EL (cell line): ENCODE measurements at places on chromosomes 7 and 10.
A peak's percentile ranks its signal among the peaks of the same experiment; 100 is the strongest.

DNA sequence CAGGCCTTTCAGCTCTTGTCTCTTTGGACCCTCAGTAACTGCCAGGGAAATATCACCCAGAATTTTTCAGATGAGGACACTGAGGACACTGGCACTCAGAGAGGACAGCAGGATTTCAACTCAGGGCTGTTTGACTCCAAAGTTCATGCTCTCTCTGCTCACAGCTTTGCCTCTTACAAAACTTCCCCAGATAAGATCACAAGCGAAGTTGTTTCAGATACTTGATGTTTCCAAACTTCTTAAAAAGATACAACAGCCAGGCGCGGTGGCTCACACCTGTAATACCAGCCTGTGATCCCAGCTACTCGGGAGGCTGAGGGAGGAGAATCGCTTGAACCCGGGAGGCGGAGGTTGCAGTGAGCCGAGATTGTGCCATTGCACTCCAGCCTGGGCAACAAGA, 32.4 kb upstream of the ZRANB1 start:
- DNase-seq, result no peak

DNA sequence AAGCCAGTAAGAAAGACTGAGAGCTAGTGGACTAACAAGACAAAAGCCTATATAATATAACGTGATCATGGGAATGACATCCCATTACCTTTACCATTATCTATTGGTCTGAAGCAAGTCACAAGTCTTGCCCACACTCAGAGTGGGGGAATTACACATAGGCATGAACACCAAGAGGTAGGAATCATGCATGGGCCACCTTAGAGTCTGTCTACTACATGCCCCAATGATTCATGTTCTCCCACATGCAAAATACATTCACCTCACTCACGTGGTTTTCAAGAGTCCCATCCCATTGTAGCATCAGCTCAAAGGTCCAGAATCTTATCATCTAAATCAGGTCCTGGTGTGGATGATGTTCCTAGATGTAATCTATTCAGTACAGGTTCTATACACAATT, 29.4 kb downstream of the DNAJC9 start:
- no peak for DNase-seq

DNA sequence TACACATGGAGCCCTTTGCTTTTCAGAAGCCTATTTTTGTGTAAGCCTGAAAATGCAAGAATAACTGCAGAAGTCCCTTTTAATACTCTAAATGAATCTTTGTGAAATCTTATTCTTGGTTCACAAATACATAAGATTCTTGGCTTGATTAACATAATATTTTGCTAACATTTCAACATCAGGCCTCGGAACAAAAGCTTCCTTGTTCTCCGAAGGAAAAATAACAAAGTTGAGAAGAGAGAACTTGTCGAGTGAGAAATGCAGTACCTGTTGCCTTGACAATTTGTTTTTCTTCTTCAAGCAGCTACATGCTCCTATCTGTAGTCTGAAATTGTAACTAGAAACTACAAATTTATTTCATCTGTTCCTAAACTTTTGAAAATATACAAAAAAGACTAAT, 8.5 kb downstream of the NT5C2 start:
- DNase-seq, result no peak

DNA sequence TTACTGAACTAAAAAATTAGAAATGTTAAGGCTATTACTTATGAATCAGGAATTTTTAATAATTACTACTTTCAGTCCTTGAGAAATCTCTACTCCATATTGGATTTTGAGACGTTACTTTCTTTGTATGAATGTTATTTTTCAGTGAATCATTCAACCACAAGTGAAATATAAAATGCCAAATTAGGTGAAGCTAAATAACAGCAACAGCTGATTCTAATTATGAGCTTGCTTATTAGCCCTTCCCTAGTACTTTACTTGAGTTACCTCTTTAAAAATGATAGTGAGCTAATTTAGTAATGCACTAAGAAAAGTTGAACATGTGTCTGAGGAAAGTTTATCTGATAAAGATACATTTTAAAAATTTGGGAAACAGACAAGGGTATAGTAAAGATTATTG, 51.4 kb downstream of the PCGF5 start:
- DNase-seq, result peak; percentile 29

- no peak for DNase-seq
Observed at GRCh38 chr10:112338957-112339356, 35.0 kb upstream of the ACSL5 start.

GRCh38 chr10:129912166-129912917, 51.7 kb downstream of the EBF3 start:
- no peak for DNase-seq

DNA sequence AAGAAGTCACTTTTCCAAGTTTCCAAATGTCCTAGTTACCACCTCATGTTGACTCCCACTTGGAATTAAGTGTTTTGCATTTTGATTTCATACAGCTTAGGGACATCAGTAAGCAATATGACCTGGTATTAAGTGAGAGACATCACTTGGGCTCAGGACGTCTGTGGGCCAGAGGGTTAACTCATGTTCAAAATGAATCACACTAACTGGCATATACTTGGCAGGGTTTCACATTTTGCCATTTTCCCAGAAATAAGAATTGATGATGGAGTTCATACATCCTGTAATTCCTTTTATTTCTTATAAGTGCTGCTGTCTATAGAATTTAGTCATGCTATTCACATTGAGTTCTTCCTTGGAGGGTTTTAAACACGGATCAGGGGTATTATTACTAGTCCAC, 516.5 kb downstream of the PHTF2 start:
- DNase-seq, result no peak

DNA sequence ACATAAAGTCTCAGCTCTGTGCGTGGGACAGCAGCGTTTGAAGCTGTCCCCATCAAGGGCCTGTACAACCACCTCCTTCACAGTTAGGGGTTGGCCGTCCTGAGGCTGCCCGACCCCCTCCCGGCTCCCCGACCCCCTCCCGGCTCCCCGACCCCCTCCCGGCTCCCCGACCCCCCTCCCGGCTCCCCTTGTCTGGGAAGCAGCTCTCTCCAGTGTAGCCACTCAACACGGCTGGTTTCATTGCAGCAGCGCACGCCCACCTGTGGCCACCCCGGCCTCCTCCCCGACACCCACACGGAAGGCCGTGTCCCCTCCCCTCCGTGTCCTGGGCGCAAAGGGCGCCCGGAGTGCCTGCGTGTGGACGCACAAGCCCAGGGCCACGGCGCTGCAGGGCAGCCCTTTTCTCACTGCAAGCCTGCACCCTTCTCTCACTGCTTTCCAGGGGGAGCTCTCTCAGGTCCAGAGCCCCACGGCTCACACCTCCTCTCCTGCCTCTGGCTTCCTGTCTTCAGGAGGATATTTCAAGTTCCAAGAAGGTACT, 20.9 kb upstream of the FAM20C start:
- no peak for DNase-seq

DNA sequence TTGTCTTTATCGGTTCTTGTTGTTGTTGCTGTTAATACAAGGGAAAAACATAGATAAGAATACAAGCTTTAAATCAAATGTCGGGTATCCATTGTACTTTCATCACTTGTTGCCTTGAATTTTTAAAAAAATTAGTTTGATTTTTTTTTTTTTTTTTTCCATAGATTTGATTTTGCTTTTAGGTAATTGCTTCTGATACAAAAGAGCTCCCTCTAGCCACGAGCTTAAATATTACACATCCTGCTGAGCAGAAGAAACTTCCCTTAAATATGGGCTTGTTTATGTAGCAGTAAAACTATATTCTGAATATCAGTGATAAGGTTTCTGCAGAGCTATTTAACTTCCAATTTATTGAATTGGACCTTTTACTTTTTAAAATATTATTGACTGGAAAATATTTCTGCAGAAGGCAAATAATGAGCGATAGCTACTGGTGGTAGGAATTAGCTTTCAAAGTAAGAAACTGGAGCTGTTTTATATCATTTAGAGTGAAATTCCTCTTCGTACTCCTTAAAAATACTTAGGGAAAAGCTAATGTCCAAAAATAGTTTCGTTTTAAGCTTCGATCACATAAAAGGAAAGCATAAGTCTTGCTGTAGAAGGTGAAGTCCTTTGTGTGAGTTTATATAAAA, 216.9 kb downstream of the POLR1F start:
- DNase-seq, result peak; percentile 51

GRCh38 chr7:17706275-17706674, 234.0 kb downstream of the SNX13 start:
- no peak for DNase-seq

GRCh38 chr7:155380976-155381851, 76.7 kb upstream of the EN2 start:
- DNase-seq, result no peak

DNA sequence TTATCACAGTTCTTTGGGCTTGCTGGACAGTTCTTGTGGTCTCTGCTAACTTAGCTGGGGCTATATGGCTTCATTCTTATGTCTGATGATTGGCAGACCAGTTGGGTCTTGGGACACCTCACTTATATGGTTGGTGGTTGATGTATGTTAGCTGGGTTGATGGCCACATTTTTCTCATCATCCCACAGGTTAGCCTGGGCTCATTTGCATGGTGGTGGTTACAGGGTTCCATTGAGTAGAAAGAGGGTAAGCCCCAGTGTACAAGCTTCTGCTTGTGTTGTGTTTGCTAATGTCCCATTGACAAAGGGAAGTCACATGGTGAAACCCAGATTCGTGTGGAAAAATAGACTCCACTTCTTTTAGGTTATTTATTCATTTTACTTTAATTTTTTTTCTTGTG, 40.6 kb downstream of the TMEM60 start:
- DNase-seq, result no peak

DNA sequence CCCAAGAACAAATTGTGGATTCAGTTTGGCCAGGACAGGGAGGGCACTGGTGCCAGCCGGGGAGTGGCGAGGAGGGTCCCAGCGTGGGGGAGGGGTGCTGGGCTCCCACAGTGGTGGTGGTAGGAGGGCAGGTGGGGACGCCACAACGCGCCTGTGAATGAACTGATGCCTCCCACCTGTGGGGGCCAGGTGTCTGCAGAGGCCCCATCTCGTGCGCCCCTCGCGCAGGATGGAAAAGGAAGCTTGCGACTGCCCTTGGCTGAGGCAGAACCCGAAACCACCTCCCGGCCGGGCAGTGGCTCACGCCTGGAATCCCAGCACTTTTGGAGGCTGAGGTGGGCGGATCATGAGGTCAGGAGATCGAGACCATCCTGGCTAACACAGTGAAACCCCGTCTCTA, 72.0 kb downstream of the MICALL2 start:
- no peak for DNase-seq

GRCh38 chr7:132394283-132395198, 181.7 kb downstream of the PLXNA4 start:
- no peak for DNase-seq

- DNase-seq, result no peak
Observed at GRCh38 chr7:28643584-28644340, 231.4 kb downstream of the CREB5 start.

- no peak for DNase-seq
Observed at GRCh38 chr10:110388687-110389052, 84.0 kb upstream of the SMNDC1 start.

- DNase-seq, result no peak
Observed at GRCh38 chr10:13238271-13239077, 4.3 kb upstream of the UCMA start.

DNA sequence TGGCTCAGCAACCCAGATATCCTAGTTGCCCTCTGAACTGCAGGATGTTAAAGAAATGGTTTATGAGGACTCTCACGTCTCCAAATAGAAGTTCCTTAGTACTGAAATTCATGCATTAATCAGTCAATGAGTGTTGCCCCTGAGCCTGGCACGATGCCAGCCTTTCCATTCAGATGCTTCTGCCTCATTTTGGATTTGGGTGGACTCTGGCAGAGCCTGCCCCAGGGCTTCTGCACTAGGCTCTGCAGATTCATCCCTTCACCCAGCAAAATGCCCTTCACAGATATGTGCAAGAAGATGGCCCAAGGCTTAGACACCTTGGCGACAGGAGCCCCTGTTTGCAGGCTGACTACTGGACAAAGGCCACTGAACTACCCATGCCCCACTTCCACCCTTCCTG, 747.8 kb downstream of the GRID1 start:
- no peak for DNase-seq

DNA sequence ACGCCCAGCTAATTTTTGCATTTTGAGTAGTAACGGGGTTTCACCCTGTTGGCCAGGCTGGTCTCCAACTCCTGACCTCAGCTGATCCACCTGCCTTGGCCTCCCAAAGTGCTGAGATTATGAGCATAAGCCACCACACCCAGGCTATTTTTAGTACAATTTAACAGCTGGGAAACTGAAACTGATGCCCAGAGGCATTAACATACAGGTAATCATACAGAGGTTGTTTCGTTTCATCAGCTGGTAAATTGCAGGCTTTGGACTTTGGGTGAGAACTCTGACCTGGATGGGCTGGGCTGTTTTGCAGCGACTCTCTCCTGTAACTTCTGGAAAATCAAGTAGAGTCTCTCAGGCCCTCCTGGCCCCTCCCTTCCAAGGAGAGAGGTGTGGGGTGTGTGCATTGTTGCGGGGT, 6.2 kb upstream of the ACHE start:
- DNase-seq, result no peak

DNA sequence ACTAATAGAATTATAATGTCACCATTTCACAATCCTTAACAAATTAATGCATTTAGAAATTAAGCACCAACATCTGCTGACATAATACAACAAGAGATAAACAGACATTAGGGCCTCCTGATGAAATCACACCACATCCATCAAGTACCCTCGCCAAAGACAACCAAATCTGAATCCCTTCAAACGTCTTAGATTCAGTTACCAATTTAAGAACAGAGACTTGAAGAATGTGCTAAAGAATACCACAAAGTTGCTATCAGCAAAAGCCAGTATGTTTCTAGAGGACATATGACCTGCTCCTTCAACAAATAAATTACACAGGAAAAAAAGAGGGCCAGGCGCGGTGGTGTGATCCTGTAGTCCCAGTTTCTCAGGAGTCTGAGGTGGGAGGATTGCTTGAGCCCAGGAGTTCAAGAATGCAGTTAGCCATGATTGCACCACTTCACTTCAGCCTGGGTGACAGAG, 144.5 kb downstream of the REEP3 start:
- no peak for DNase-seq
